ENCODE measurements at places on chromosomes 6 and 20.

DNA sequence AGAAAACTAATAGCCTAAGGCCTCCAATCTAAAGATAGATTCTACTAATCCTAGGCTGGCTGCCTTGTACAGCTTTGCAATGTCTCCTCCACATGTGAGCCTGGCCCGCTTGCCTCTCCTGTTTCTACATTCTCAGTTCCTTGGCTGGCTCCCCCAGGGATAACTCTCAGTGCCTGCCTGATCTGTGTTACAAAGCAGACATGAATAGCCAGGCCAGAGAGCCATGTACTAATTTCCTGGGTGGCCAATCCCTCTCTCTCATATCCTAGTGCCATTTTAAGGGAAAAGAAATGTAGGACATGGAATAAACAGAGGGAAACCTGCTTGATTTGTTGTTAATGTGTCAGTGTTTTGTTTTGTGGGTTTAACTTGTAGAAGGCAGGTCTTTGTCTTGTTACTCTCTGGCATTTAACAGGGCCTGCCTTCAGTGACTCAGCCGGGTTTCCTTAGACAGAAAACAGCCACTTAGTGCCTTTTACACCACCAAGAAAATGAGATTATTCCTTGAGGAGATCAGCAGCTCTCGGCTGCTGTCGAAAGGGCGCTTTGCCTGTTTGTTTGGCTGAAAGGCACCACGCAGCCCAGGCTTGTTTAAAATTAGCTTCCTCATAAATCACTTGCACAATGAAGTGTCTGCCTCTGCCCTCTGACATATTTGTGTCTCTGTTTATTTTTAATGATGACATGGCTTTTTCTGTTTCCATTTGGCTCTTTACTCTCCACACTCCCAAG is 702.7 kb downstream of the MAFB start:
- peak; percentile 78 for DNase-seq

DNA sequence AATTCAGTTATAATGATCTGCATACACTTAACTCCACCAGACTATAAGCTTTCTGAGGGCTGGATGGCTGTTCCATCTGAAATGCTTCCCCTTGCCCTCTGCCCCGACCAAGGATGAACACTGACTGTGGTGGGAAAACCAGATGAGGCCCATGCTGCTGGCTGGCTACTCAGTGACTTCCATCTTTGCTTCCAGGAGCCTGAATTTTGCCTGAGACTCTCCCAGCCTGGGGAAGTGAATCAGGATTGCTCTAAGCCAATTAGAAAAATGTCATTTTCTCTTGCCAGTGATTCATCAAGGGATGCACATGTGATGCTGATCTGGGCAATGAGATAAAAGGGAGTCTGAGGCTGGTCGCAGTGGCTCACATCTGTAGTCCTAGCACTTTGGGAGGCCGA is 1.7 kb upstream of the TOMM34 start:
- no peak for DNase-seq

GRCh38 chr6:7261032-7261841 is 51.8 kb downstream of the SSR1 start:
- no peak for DNase-seq

- no peak for DNase-seq
These were observed 53.0 kb upstream of the ADTRP start for GRCh38 chr6:11831653-11832052.

DNA sequence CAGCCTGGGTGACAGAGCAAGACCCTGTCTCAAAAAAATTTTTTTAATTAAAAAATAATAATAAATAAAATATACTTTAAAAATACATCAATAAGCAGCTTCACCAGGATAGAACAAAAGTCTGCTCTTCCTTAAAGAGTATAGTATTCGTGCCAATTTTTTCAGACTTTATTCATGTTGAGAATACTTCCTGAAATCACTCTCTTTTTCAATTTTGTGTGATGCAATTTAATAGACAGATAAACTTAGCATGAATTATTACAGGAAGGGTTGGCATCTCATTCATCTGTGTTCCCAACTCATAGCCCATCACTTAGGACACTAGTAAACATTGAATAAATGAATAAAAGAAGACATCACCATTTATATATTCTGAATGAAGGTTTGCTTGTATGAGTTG is 52.4 kb downstream of the IPCEF1 start:
- DNase-seq: no peak

DNA sequence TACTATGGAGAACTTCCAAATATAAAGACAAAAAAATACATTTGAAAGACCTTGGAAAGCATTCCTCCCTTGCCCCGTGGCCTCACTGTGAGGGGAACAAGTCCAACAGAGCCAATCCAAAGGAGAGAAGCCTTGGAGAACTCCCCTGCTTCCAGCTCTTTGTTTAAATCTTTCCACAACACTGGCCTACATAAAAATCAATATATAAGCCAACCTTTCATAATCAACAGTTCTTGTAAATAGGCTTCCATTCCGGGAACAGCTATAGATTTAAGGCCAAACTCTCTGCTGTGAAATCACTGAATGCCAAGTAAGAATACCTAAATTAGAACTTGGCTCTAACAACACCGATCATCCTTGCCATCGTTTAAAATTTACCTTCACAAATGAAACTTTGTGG is 242.1 kb downstream of the HACE1 start:
- no peak for DNase-seq

GRCh38 chr20:40990542-40991120 is 38.0 kb upstream of the TOP1 start:
- peak; percentile 23 for DNase-seq

GRCh38 chr6:38429546-38429945 is 210.2 kb downstream of the BTBD9 start:
- no peak for DNase-seq

GRCh38 chr6:168662301-168662936 is 221.4 kb downstream of the SMOC2 start:
- DNase-seq: no peak

DNA sequence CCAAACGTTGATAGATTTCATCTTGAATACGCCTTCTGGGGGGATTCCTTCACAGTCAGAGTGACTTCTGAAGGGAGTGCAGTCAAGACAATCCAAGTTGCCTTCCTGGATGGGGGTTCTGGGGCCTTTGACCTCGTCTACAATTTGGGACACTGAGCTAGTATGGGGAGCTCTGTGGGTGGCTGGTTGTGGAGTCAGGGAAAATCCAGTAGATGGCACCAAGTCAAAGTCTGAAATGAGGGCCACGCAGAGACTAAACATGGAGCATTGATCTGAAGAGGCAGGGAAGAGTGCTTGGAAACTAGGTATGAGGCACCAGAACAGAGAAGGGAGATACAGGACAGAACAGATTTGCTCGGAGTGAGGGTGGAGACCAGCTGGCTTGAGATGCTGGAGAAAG is 43.6 kb upstream of the CCN6 start:
- no peak for DNase-seq

DNA sequence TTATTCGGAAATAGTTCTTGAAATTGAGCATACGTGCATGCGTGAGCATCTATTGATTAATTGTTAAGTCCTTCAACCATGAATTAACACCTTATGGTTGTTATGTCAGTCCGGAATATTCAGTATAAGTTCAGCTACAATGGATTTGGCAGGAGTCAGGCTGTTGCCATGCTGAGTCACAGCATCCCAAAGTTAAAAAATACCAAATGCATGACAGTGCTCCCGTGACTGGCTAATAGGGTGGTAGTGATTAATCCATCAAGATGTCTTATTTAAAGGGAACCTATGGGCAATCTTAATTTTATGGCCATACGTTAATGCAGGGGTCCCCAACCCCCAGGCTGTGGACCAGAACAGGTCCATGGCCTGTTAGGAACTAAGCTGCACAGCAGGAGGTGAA is 10.5 kb downstream of the RAE1 start:
- no peak for DNase-seq

- peak; percentile 82 for DNase-seq
These were observed 32.6 kb downstream of the MYT1 start for GRCh38 chr20:64196847-64197306.

GRCh38 chr6:53134601-53135235 is 13.9 kb downstream of the GCM1 start:
- DNase-seq: no peak

GRCh38 chr20:32984631-32985354 is 19.4 kb downstream of the SUN5 start:
- no peak for DNase-seq

DNA sequence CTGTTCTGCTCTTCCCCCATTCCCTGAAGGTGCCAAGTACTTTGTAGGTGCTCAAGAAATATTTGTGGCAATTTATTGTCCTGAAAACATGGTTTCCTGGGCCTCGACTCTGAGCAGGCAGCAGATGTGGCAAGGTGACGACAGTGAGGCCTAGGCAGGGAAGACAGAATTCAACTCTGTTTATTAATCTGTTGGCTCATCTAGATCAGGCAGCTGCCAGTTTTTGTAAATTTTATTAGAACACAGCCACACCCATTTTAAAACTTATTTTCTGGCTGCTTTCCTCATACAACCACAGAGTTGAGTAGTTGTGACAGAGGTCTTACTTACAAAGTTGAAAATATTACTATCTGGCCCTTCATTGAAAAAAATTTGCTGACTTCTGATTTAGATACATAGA is 24.5 kb downstream of the MAPK14 start:
- no peak for DNase-seq

DNA sequence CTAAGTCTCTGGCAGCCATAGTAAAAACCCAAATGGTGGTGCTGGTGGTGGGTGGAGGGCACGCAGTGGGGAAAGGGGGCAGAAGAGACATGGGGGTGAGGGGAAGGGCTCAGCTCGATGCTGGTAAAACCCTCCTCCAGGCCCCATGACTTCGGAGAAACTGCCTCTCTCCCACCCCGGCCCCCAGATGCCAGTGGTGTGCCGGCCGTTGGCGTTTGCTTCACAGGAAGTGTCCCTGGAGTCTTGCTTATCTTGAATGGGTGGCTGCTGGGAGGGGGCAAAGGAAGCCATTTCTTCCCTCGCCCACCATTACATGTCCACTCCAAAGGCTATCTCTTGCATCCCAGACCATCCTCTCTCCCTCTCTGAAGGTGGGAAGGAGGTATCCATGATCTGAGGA is 25.4 kb downstream of the VEGFA start:
- no peak for DNase-seq

DNA sequence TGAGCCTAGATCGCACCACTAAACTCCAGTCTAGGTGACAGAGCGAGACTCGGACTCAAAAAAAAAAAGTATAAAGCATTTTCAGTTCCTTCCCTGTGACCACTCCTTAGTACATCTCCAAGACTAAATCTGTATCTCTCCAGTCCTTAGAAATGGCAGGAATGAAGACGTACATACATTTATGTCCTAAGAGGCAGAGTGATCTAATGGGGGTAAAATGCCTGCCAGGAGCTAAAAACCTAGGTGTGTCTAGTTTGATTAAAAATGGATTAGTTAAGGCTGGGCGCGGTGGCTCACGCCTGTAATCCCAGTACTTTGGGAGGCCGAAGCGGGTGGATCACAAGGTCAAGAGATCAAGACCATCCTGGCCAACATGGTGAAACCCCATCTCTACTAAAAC is 70.4 kb downstream of the ALDH5A1 start:
- DNase-seq: no peak

DNA sequence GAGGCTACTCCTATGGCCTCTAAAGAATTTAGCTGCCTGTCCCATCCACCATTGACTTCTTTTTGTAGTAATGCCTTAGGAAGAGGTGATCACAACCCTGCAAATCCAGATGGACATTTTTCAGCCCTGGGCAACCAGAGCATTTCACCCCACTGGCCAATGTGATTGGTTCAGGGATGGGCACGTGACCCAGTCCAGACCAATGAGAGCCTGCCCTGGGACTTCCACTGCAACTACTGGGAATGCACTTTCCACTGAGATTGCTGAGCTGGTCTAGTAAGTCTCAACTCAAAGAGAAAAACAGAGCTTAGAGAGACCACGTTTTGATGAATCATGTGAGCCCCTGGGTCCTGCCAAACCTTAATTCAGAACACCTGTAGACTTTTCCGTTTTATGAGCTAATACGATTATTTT is 8.9 kb upstream of the UBE2V1 start:
- DNase-seq: no peak

GRCh38 chr6:45724511-45724910 is 291.1 kb downstream of the CLIC5 start:
- no peak for DNase-seq

DNA sequence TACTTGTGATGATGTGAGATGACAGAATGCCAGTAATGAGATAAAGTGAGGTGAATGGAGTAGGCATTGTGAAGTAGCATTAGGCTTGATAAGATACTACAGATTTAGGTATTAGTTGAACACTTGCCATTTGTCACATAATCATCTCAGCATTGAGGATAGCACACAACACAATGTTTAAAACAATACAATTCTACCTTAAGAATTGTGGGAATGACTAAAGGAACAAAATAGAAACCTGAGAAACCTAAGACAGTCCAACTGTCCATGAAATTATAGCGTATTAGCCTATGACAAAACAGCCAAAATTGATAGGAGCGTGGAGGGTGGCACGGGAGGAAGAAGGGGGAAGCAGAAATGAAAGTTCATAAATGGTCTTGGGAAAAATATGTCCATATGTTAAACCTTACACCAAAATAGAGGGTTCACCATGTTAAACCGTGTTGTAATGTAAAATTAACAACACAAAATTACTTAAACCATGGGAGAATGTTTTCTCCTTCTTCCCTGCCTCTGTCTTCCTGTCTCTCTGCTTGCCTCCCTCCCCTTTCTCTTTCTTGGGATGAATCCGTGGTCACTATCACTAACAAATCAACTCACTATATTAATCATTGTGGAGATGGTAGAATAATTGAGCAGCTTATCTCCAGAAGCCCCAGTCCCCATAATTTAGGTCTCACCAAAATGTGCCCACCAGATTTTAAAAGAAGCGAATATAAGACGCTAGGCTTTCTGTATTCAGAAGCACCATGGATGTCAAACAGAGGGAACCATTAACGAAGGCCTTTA is 33.0 kb upstream of the HFE start:
- no peak for DNase-seq

Measured in NCI-H1417 treated with DMSO at 0.1 percent for 48 hours (cell line).